Cerebellar nuclear complex (tissue), 1 donor: ENCODE measurements at places on chromosomes 2 and 18.

GRCh38 chr2:45170191-45171135, 161.2 kb upstream of the SIX2 start:
- DNase-seq = no peak

- DNase-seq = no peak
Measured at GRCh38 chr2:32947076-32947483, 327 bp downstream of the LTBP1 start.

- no peak for DNase-seq
Measured at GRCh38 chr2:24920098-24920808, at the start of gene ADCY3. ADCY3 (minus strand) TSS chr2:24920237; CDS start chr2:24918987, 1,250 bp downstream.

GRCh38 chr2:7020468-7020867, 103.3 kb downstream of the RNF144A start:
- DNase-seq = no peak

GRCh38 chr2:106885971-106886915, at the start of gene ST6GAL2:
ST6GAL2 (minus strand) TSS chr2:106886167; CDS start chr2:106843977, 42,190 bp downstream.
- no peak for DNase-seq

DNA sequence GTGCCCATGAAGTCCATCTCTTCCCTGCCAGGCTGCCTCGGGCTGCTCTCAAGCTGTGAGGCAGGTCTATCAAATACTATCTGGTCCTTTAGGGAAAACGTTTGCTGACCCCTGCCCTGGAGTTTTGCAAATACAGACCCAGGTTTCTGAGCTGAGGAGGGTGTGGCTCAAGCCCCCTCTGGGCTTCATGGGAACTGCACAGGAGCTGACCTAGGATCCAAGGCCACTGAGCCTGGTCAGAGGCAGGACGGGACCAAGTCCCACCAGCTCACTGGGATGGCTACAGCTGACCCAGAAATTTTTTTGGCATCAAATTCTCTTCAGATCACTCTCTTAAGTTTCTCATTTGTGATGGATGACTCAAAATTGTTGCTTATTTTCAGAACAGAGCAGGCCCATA, 14.1 kb downstream of the ZNF516 start:
- DNase-seq = no peak
